ENCODE measurements at places on chromosomes 12 and 14.

- DNase-seq = no peak
These were observed 13.7 kb upstream of the LHX5 start for GRCh38 chr12:113485330-113485729.

DNA sequence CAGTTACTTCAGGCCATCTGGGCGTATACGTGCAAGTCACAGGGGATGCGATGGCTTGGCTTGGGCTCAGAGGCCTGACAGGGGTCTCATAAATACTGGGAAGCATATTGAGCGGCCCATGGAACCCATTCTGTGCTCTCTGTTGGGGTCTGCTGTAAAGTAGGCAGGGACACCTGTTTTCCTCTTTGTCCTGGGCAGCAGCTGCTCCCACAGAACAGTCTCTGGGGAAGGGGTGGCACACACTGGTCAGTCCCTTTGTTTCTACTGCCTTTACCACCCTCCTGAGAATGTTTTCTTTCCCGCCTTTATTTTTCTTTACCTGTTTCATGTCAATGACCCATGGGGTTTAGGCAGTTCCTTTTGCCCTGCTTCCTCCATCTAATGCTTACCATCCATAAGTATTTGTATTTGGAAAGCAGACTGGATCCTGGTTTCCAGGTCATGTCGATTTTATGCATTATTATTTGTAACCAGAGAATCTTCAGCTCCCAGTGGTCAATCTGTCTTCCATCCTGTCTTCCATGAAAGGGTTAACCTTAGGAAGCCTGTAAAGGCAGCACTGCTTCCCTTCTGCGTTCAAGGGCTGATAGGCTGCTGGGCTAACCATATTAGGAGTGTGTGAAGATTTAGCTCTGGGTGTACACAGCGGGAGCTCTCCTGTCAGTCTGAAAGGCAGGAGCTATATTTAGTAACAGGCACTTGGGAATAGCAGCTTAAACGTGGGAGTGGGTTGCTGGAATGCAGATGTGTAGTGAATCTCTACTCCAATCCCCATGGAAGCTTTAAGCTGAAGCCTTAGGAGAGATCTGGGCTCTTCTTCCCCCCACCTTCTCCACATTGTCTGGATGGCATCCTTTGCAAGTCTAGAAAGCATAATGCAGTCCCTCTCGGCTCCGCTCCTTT lies 124.0 kb downstream of the DYRK2 start:
- peak; percentile 62 for DNase-seq

GRCh38 chr12:109469517-109469916 lies 7.6 kb downstream of the KCTD10 start:
- DNase-seq = no peak

DNA sequence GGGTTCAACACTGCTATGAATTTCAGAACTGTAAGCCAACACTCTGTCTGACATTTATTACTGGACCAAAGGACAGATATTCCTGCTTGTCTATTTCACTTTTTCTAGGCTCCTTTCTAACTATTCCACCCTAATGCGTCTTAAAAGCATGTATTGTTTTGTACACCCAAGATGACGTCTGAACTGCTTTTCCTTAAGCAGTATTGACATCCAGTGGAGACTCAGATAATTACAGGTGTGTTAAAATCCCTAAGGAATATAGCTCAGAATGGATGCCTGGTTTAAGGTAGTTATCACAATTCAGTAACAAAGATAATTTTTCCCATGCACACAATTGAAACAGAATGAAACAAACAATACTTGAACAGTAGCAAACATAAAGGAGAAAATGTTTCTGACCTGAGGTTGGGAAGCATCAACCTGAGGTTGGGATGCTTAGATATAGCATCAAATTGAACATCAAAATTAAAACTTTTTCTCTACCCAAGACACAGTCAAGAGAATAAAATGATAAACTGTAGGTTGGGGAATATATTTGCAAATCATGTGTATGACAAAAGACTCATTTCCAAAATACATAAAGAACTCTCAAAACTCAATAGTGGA lies 93.7 kb upstream of the PTPRR start:
- peak; percentile 9 for DNase-seq

DNA sequence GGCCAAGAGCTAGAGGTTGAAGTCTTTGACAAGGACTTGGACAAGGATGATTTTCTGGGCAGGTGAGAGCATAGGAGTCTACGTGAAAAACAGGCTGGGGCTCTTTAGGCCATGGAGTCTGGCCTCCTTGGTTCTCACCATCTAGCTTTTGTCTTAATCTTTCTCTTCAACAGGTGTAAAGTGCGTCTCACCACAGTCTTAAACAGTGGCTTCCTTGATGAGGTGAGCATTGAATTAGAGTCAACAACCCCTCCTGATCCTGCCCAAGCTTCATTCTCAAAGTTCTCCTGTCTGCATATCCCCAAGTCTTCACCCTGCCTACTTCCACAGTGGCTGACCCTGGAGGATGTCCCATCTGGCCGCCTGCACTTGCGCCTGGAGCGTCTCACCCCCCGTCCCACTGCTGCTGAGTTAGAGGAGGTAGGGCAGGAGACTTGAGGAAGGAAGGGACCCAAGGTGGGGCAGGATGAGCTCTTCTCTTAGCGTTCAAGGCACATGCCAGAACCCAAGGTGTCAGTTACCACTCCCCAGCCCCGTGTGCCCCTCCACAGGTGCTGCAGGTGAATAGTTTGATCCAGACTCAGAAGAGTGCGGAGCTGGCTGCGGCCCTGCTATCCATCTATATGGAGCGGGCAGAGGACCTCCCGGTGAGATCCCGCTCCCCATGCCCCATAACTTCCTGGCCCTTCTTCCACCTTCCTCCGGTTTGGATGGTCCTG lies 9.9 kb downstream of the ESYT1 start:
- DNase-seq = no peak

Data from NCI-H187 treated with DMSO at 0.1 percent for 48 hours (cell line).